ENCODE measurements at places on chromosomes 5 and 9.

GRCh38 chr5:37966291-37966690 lies 126.5 kb upstream of the GDNF start:
- H3K4me1 ChIP-seq: no peaks in the 10 kb centered on the region
- H3K36me3 ChIP-seq: no peaks in the 10 kb centered on the region
- H3K27me3 ChIP-seq: no peaks in the 10 kb centered on the region
- no peak overlapping the region for H3K27ac ChIP-seq
- H3K4me3 ChIP-seq: no peak overlapping the region

- H3K4me3 ChIP-seq: no peak overlapping the region
- peaks cover 66% of the 10 kb centered on the region for H3K4me1 ChIP-seq
- H3K36me3 ChIP-seq: no peaks in the 10 kb centered on the region
- peak overlapping the region; percentile 69 for H3K27ac ChIP-seq
Measured at GRCh38 chr5:131274326-131275063, 10.6 kb downstream of the CDC42SE2 start.

DNA sequence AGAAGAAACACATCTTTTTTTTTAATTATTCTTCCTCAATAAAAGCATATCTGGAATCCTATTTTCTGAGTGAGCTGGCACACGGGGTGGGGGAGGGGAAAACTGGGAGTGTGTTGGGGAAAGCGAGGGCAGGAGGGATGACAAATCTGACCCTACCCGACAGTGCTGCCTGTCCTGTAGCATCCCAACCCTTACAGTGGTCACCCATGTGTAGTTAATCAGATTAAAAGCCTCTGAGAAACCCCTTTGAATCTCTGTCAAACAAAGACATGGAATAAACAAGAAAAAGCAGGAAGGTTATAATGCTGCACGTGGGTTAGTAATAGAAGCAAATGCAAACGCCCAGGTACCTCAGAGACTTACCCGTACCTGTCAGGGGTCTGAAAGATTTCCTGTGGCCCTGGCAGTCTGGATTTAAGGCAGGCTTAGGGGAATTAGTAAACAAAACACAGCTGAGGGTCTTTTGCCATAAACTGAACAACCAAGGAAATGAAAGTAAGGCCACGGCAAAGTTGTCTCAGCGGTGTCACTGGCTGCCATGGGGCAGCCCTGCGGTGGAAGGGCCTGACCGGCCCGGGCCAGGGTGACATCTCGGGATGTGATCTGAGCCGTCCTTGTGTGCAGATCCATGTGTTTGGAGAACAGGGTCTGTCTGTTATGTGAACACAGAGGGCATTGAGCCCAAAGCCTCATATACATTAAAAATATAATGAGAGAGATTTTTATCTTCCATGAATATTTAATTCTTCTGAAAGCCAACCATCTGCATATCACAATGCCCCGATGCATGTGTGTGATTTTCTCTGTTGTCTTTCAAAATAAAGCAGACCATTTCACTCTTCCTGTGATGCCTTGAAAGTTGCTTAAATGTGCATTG lies 308.2 kb downstream of the ZNF608 start:
- H3K36me3 ChIP-seq: no peaks in the 10 kb centered on the region
- no peak for DNase-seq
- H3K27me3 ChIP-seq: no peaks in the 10 kb centered on the region
- H3K27ac ChIP-seq: no peak overlapping the region
- H3K4me1 ChIP-seq: no peaks in the 10 kb centered on the region

- H3K36me3 ChIP-seq: no peaks in the 10 kb centered on the region
- H3K4me3 ChIP-seq: no peak overlapping the region
- DNase-seq: no peak
- H3K27me3 ChIP-seq: no peaks in the 10 kb centered on the region
Measured at GRCh38 chr9:117315236-117315635, 99.6 kb downstream of the ASTN2 start.
